ENCODE measurements at places on chromosomes 5 and 9.

DNA sequence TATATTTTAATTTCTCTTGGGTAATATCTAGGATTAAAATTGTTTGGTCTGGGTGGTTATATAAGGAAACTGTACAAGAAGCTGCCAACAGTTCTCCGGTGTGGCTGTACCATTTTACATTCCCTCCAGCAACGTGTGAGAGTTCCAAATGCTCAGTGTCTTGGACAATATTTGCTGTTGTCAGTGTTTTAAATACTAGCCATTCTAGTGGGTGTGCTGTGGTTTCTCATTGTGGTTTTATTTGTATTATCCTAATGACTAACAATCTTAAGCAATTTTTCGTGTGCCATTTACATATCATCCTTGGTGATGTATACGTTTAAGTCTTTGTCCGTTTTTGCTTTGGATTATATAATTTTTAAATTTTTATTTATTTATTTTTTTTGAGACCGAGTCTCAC, 34.0 kb downstream of the TNFSF15 start:
- DNase-seq, result no peak

GRCh38 chr5:117494188-117494587, 919.6 kb upstream of the SEMA6A start:
- no peak for DNase-seq

GRCh38 chr5:180154821-180155364, 54.1 kb downstream of the RASGEF1C start:
- no peak for DNase-seq

GRCh38 chr5:110289512-110289810, 437.0 kb downstream of the TMEM232 start:
- DNase-seq, result no peak

DNA sequence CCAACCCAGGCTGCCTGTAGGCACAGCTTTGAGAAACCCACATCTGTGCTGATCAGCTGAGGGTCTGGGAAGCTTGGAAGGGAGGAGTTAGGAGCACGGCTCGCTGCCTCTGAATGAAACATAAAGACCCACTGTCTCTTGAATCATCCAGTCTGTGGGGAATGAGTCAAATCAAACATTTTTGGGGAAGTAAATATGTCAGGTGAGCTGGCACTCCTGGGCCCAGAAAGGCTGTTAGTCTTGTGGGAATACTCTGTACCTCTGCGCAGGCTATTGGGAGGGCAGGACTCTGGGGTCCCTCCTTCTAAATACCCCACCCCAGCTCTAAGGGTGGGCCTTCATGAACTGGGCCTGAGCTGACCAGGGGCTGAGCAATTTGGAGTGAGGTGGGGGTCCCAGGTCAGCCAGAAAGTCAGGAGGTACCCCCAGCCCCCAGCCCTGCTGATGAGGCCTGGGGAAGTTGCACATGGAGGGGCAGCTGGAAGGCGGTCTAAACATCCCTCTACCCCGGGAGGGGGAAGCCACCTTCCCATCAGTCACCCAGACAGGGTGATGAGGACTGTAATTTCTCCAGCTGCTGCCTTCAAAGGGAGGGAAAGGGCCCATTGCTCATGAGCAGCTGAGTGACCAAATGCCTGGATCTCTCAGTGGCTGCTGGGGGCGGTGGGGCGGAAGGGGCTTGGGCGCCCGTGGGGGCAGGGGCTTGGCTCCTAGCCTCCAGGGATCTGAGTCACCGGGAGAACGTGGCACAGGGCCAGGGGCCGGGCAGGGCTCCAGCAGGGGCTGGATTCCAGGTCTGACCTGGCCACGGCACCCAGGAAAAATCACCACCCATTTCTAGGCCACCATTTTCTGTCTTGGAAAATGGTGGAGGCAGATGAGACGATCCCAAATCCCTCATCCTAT, 10.8 kb downstream of the FIBCD1 start:
- DNase-seq, result no peak
